ENCODE measurements at places on chromosomes 7 and 10. TPM values are rescaled to one million over a fixed set of nuclear protein-coding genes. Genes with fewer than 3 reads are reported as not detected.

The MOGAT3 gene
- not detected for total RNA-seq

The TMUB1 gene
- 48.9 TPM for total RNA-seq

The WNT2 gene
- under 0.01 TPM for total RNA-seq

The FAM13C gene
- total RNA-seq: 20.8 TPM

The TRIL gene
- total RNA-seq: 6.1 TPM

The IDE gene
- 23.3 TPM for total RNA-seq

The FGL2 gene
- total RNA-seq: 97.4 TPM

The CPA1 gene
- not detected for total RNA-seq

The BLVRA gene
- total RNA-seq: 101 TPM

The CUL2 gene
- 22.5 TPM for total RNA-seq

The TMEM130 gene
- total RNA-seq: 2.1 TPM
